KG1 (cell line): ENCODE measurements at places on chromosomes 7 and 10.

- DNase-seq: peak; percentile 68
Measured at GRCh38 chr7:155644178-155644970, at the start of gene RBM33. Gene RBM33 (plus strand): TSS chr7:155644661. CDS start chr7:155644877, 216 bp downstream.

DNA sequence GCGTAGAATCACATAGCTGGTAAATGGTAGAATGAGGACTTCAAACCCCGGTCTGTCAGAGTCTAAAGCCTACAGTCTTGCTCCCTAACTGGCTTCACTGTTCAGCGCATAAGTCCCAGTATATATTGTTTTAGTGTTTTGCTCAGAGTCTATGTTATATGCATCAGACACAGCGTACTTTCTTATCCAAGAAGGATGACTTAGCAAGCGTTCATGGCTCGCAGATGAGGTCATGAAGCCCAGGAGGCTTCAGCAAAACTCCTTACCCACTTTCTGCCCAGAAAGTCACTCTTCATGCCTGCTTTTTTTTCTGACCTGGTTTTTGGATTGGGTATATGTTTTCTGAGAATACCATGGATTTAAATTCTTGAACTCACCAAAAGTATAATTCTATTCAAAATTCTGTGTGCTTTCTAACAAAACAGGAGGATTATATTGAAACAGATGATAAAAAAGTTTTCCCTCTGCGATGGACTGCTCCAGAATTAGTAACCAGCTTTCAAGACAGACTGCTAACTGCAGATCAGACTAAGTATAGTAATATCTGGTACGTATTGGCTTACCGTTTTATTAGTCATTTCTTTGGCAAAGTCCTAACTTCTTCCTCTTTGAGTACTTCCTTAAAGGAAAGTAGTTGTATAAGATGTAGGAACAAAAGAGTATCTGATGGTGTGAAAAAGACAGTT, 24.6 kb upstream of the BHLHA15 start:
- DNase-seq: no peak

GRCh38 chr7:116432527-116432916, 67.0 kb upstream of the CAV2 start:
- no peak for DNase-seq

- DNase-seq: no peak
Measured at GRCh38 chr10:119782981-119783664, 57.3 kb downstream of the INPP5F start.

DNA sequence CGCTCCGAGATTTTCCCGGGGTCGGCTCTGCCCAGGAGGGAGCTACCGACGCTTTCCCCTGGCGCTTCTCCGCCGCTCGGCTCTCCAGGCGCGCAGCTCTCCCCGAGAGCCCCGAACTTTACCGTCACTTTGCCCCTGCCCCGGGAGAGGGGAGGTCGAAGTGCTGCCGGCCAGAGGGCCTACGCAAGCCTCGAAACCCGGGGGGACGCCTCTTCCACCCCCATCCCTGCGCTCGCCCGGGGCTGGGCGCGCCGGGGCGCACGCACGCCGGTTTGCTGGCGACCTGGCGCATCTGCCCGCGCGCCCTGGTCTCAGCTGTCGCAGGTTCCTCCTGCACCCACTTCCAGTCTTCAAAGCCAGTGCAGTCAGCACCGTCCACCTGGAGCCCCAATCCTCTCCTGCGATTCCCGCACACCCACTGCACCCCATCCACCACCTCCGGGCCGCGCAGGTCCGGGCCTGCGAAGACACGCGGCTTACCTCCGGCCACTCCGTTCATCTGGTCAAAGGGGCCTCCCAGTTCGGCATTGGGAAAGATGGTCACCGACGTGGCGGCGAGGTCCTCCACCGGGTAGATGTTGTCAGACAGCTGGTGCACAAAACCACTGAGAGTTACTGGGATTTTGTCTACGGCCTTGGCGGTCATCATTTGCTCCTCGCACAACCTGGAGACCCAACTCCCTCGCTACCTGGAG, 638 bp downstream of the EGR2 start:
- DNase-seq: no peak

DNA sequence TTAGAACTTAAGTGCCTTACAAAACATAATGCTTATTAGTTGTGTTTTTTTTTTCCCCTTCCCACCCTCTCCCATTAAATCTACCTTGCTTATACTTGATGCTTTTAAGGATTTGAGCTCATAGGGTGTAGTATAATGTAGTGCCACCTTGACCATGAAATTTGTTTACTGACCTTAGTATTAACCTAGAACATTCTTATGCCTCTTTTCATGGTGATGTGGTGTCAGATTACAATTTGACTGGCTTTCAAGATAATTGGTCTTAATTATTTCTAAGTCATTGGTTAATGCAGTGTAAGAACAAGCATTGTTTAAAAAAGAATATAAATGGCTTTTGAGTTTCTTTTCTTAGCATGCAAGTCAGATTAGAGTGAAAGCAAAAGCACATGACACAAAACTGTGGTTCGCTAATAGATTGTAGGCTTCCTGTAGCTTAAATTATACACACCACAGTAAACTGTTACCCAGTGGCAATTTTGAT, 61.8 kb downstream of the ADD3 start:
- DNase-seq: no peak
